ENCODE measurements at places on chromosomes 3 and 15.

GRCh38 chr3:53234130-53234840, 21.5 kb downstream of the TKT start:
- no peak for DNase-seq

GRCh38 chr3:162879021-162879562, 1382.5 kb downstream of the OTOL1 start:
- DNase-seq, result no peak

DNA sequence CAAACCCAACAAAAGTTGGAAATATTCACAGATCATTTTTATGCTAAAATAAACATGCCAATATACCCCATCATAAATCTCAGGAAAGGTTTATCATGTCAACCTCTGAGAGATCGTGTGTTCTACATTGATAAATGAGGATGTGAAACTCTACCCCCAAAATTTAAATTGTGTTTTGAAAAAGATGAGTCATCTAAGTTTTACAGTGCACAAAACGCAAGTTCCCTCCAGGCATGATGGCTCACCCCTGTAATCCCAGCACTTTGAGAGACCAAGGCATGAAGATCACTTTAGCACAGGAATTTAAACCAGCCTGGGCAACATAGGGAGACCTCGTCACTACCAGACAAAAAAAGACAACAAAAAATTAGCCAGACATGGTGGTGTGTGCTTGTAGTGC, 1487.0 kb upstream of the GBE1 start:
- peak; percentile 1 for DNase-seq

DNA sequence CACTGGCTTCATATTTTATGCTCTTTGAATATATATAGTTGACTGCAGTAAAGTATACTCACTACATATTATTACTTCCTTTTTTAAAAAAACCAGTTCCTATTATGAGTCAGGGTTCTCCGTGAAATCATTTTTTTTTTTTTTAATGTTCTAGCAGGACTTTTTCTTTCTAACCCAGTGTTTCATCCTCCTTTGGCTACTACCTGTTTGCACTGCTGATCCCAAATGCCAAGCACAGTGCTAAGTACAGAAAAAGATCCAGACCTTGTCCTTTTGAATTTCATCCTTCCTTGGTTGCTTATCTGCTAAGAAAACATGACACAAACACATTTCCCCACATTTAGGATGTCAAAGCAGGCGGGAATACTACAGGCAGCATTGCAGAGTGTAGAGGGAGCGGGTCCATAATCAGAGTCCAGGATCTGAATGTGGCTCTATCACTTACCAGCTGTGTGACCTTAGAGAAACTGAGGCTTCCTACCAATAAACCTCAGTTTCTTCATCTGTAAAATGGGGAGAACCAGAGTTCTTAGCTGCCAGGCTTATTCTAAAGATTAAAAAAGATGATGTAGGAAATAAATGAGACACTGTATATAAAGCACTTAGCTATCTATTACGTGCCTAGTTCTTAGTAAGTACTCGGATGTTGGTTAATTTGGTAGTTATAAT, 37.2 kb upstream of the ANPEP start:
- DNase-seq, result no peak

DNA sequence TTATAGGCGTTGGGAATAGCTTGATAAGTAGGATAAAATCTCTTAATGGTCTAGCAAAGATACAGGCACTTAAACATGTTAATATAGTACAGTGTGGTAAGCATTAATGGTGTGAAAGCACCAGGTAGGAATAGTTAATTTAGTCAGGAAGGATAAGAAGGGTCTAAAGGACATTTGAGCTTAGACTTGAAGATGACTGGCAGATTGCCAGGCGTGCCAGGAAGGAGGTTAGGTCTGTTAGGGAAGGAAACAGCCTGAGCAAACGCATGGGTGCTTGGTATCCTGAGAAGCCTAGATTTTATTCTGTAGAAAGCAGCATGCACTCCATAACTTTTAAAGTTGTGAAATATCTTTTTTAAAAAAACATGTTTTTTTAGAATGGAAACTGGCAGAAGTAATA, 17.7 kb downstream of the SEC62 start:
- DNase-seq, result no peak

- DNase-seq, result no peak
Measured at GRCh38 chr15:33693166-33693800, 275.0 kb upstream of the CHRM5 start.

- no peak for DNase-seq
Measured at GRCh38 chr3:150961949-150962348, 10.6 kb downstream of the CLRN1 start.

DNA sequence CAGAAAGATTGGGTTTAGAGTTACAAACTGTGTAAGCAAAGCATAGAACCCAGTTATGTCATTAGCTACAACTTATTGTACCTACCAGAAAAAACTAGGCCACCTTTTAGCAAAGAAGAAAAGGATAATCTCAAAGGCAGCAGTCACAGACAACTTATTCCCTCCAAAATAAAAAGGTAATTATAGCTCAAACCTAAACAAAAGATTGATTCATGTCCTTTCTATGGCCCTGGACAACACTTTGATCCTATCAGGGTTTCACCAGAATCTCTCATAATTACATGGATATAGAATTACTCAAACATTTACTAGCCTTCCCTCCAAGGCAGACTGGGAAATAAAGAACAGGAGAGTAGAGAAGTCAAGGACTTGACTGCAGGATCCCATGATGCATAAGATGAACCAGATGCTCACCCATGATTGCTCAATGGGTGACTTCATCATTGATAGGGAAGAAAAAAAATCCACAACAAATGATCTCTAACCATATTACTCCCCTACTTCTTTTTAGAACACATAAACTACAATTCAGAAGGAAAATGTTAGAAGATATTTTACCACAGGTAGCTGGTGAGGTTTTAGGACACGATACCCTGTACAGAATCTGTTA, 17.4 kb downstream of the DET1 start:
- DNase-seq, result peak; percentile 85

DNA sequence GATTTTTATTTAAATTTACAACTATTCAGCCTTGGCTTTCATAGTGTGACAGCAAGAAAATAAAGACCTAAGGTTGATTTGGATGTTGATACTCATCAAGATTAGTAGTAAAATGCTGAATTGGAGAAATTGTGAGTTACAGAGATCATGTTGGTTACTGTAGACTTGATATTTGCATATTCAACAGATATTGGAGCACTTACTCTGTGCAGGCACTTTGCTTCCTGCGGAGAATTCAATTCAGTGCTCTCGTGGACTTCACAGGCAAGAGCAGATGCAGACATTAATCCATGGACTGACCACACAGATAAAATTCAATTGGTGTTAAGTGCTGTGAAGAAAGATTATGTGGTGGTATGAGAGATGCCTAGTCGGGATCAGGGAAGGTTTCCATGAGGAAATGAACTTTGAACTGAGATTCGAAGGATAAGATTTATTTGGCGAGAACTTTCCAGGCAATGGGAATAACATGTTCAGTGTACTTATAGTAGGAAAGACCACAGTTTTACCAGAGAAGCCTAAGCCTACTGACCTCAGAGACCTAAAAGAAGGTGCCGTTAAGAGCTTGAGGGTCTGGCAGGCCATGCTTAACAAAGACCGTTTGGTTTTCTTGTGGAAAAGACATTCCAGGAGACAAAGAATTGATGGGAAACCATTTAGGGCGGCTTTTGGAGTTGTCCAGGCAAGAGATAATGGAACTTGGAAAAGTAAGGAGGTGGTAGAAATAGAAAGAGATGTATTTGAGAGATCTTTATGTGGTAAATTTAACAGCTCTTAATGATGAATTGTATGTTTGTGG, 4.3 kb downstream of the SELENOT start:
- no peak for DNase-seq

- DNase-seq, result no peak
Measured at GRCh38 chr3:14305324-14305723, 97.1 kb upstream of the SLC6A6 start.

DNA sequence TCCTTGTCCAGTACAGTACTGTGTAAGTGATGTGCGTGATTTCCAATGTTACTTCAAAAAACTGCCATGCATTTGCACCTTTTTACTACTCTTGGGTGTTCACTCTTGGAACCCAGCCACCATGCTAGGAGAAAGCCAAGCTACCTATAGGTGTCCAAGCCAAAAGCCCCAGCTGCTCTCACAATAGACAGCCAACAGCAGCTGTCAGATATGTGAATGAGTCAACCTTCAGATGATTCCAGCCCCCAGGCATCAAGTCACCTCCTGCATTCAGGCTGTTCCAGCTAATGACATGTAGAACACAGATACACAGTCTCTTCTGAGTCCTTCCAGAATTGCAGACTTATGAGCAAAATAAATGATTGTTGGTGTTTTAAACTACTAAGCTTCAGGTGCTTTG, 417.7 kb upstream of the TGFBR2 start:
- no peak for DNase-seq

DNA sequence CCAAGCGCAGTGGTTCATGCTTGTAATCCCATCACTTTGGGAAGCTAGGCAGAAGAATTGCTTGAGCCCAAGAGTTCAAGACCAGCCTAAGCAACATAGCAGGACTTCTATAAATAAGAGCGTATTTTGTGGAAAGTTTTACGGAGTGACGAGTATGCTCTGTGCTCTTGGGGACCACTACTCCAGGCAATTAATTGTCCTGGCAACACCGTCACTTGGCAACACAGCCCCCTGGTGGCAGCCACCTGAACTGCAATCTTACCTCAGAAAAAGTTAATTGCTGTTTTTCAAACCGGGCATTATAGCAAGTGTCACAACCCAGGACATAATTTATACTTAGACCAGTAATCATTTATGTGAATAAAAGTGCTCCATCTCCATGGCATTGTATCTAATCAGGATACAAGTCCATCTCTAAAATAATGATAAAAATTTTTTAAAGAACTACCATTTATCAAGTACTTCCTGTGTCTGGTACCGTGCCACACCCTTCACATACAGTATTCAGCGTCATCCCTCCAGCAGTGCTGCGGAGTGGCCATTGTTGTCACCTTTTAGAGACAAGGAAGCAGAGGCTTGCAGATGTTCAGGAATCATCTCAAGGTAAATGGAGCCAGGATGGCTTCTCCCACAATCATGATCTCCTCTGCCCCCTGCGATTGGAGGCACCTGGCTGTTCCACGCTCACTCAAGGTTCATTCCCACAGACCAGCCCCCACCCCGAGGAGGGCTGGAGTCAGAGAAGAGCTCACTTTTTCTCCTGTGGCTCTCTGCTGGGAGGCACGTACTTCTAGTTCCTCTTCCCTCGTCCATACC, 34.5 kb downstream of the PLA2G4D start:
- DNase-seq, result peak; percentile 58

GRCh38 chr3:124837730-124838186, 49.4 kb downstream of the ITGB5 start:
- DNase-seq, result peak; percentile 73

GRCh38 chr3:8713901-8714759, 19.5 kb upstream of the CAV3 start:
- DNase-seq, result peak; percentile 12

Data from foreskin fibroblast (primary cell).